ENCODE measurements at places on chromosomes 3 and 15. TPM values are rescaled to one million over a fixed set of nuclear protein-coding genes. Genes with fewer than 3 reads are reported as not detected.

The OR4F15 gene
- total RNA-seq, result not detected

GRCh38 chr3:25830373-25831280 is 40.7 kb downstream of the OXSM start:
- no peak for DNase-seq

DNA sequence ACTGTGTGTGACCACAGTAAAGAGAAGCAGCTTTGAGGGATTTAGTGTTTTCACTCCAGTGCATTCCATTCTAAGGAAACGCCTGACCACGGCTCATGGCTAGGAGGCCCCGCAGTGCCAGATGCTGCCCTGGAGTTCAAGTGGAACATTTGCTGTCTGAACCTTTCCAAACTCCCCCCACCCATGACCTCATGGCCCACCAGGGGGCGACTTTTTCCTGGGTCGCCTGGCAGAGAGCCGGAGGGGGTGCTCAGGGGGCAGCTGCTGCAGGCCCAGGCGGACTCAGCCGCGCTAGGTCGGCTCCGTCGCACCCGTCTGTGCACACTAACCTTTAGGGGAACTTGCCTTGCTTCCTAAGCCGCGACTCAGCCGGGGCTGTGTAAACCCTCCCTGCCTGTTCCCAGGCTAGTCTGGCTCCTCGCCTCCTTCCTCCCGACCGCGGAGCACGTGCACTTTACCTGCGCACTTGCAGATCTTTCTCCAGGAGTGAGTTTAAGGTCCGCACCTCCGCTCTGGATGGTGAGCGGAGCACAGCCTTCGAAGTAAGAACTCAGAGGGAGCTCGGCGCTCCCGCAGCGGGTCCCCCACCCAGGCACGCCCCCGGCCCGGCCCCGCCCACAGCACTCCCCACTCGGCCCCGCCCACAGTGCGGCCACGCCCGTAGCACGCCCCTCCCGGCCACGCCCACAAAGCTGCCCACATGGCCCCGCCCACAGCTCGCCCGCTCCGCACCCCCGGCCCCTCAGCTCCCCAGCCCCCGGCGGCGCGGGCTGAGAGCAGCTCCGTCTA is at the start of gene OCA2:
TSS of gene OCA2 (minus strand) at position 550 of the 789 bp plus-strand sequence. CDS start 17,441 bp downstream, outside the sequence.
- DNase-seq, result no peak

- no peak for DNase-seq
These were observed 78.1 kb upstream of the XCR1 start for GRCh38 chr3:46105306-46105919.

DNA sequence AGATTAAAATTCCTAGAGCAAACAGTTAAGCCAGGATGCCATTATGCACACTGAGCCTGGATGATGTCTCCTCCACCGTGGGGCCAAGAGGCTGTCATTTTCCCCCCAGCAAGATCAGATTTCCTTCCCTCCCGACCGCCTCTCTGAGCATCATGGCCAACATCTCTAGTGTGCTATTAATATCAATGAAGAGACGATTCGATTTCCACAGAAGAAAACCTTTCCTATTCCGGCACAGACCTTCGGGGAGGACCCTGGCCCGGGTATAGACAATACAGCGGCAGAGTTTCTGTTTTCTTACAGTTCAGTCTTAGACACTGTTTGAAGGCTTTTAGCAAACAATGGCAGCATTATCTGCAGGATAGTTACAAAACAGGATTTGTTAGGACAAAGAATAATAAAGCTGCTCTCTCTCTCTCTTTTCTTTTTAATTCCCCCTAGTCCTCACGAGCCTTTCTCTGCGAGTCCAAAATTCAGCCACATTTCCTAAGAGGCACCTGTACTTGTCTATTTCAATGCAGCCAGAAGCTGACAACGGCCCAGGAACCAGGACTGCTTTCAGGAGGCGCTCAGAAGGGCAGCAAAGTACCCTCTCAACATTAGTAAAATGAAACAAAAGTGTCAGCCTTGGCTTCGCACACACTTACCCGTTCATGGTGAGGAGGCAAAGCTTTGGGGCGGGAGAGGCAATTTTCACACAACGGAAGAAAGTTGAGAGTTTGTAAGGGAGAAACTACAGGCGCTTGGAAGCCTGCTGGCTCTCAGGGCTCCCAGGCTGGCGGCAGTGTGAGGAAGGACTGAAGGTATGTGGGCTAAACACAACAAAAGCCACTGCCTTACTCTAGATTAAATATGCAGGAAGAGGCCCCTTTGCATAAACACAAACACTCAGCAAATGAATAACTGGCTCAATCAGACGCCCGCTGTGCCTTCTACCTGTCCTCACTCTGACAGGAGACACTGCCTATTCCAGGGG is 278.0 kb downstream of the FOXP1 start:
- DNase-seq, result peak; percentile 39

All from mammary epithelial cell (primary cell).